ENCODE measurements at places on chromosomes 11 and 22.

GRCh38 chr22:24367841-24368240 lies 59.6 kb upstream of the ADORA2A start:
- no peak for DNase-seq

- no peak for DNase-seq
Measured at GRCh38 chr11:11876458-11876857, 34.7 kb downstream of the USP47 start.

DNA sequence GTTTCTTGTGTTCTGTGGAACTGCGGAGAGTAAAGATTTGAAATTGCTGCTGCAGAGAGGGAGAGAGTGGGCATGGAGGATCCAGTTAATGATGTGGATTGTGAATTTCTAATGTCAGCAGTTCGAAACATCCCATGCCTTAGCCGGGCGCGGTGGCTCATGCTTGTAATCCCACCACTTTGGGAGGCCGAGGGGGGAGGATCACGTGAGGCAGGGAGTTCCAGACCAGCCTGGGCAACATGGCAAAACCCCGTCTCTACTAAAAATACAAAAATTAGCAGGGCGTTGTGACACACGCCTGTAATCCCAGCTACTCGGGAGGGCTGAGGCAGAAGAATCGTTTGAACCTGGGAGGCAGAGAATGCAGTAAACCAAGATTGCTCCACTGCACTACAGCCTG lies 1.1 kb upstream of the CAVIN3 start:
- no peak for DNase-seq

DNA sequence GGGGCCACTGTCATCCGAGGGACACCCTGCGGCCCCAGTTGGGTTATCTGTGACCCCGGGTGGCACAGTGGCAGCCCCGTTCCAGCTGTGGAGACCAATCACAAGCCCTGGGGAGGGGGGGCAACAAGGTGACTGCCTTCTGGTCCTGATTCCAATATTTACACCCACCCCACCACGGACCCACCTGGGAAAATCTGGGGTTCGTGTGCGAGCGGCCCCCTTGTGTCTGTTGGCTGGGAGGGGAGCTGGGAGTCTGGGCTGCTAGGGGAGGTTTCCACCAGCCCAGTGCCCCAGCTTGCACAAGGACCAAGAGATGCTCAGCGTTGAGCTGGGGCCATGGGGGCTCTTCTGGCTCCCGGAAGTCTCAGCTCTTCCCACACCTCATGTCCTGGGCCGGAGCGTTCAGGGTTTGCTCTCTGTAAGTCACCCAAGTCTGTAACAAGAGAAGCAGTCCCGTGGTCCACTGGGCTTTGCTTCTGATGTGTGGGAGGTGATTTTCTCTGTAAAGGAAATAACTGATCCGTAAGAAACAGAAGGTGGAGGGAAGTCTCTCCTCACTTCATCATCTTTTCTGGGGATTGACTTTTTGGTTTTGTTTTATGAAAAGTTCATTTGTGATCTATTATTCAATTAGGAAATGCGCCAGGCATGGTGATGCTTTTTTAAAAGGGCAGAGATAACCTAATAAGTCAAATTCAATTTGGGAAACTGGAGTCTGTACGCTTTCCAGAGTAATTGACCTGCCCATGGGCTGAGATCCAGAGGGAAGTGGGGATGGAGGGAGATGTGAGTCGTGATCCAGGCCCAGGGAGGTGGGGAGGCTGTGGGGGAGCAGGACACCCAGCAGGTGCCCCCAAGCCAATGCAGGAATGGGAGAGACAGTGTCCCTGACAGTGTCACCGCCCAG lies 22.4 kb upstream of the GAL start:
- DNase-seq, result no peak

GRCh38 chr22:41052661-41053490 lies 39.5 kb upstream of the EP300 start:
- no peak for DNase-seq

DNA sequence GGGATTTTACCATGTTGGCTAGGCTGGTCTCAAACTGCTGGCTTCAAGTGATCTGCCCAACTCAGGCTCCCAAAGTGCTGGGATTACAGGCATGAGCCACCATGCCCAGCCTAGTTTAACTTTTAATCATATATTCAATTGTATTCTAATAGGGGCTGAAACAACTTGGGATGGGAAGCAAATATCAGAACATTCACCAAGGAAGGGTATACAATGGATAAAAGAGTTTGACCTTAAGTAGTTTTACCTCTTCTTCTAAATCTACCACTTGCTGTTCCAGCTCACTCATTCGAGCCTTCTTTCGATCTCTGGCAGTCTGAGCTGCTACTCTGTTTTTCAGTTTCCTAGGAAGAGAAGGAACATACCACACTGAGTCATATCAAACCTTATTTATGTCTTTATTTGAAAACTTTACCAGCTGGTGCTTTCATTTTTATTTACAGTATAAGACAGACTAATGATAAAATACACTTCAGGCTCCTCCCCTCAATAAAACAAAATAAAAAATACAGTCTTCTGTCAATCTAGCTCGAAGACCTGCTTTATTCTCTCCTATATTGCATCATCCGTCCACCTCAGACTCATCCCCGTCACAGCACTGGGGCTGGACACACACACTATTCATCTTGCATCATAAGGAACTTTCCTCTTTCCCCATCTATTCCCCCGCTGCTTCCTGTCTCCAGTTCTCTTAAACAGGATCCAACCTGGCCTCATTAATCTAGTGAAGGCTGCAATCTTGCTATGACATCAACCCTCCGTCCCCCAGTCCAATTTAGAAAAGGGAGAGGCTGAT lies 1.4 kb downstream of the XBP1 start:
- no peak for DNase-seq

DNA sequence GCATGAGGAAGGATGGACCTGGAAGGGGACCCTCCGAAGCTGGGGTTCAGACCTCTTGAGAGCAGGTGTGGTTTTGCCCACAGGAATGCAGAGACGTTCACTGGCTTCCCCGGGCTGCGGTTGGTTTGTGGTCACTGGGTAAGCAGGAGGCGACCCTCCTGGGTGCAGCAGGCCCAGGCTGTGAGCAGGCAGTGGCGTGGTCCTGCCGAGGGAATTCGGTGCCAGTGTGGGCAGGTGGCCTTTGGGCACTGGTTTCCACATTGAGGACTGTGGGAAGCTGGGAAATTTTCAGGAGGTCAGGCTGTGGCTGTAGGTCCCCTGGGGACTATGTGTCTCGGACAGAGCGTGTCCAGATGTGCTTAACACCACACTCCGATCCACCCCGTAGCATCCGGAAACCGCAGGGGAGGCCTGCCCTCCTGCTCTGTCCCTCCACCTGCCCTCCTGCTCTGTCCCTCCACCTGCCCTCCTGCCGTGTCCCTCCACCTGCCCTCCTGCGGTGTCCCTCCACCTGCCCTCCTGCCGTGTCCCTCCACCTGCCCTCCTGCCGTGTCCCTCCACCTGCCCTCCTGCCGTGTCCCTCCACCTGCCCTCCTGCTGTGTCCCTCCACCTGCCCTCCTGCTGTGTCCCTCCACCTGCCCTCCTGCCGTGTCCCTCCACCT lies 27.5 kb downstream of the TPCN2 start:
- no peak for DNase-seq

GRCh38 chr11:121604152-121604551 lies 151.4 kb upstream of the SORL1-AS1 start:
- DNase-seq, result no peak

- no peak for DNase-seq
Measured at GRCh38 chr11:118055966-118056365, 20.9 kb upstream of the TMPRSS4 start.

DNA sequence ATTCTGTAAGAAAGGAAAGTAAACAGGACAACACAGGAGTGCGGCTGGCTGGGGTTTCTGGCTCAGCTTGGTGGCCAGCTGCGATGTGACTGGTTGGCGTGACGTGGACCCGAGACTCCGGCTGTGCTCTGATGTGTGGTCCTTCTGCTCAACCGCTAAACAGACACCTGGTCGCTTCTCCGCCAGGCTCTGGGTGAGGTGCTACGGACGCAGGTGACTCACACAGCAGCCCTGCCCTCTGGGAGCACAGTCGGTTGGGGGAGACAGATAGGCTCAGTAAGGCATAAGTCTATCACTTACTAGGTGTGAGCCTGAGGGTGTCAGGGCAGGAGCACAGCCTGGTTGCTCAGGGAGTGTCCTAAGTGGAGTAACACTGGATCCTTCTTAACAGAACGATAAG lies 8.2 kb downstream of the RTL6 start:
- DNase-seq, result no peak

DNA sequence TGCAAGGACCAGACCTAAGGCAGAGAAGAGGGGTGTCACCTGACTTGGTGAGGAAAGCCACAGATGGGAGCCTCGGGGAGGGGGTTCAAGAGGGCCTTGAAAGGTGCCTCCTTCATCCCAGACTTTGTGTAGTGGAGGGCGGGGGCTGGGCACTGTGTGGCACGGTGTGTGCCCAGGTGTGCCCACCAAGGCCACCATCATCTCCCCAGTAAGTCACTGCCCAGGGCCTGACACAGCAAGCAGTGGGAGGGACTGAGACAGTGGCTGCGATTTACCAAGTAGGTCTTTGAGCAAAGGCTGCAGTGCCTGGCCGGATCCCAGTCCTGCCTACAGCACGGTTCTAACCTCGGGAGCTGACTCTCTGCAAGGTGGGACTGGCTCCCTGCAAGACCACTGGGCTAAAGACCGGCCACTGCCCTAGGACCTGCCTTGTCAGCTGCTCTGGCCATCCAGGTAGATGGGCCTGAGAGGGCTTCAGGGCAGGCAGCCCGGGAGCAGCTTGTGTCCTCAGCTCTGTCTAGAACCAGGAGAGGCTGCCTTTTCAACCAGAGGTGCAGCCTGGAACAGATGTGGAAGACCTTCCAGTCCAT lies 1.4 kb downstream of the OSM start:
- DNase-seq, result no peak
